ENCODE measurements at places on chromosomes 1 and 21. TPM values are rescaled to one million over a fixed set of nuclear protein-coding genes. Genes with fewer than 3 reads are reported as not detected.

Gene LCE2A
- not detected for total RNA-seq

Gene PDPN
- 108 TPM for total RNA-seq

Gene MAP3K21
- total RNA-seq = 0.44 TPM

Gene MPL
- not detected for total RNA-seq

Gene NBPF4
- not detected for total RNA-seq

Gene FCRL1
- total RNA-seq = not detected

Gene RASAL2
- 13.1 TPM for total RNA-seq

Gene REG4
- not detected for total RNA-seq

Gene PLA2G5
- under 0.01 TPM for total RNA-seq

Gene HAO2
- not detected for total RNA-seq

Gene MATN1
- under 0.01 TPM for total RNA-seq

Gene TPTE
- not detected for total RNA-seq

Gene RNU5D-1
- total RNA-seq = not detected

Gene OR2M3
- total RNA-seq = not detected

Gene NBPF26
- total RNA-seq = 3.4 TPM

Gene TSNAX
- 24.0 TPM for total RNA-seq

Gene TP73
- total RNA-seq = not detected

Gene FMO3
- total RNA-seq = not detected

Gene CYP2J2
- under 0.01 TPM for total RNA-seq

Gene RLF
- 19.2 TPM for total RNA-seq

Gene SF3B4
- total RNA-seq = 8.3 TPM

Gene DNTTIP2
- total RNA-seq = 8.5 TPM
